ENCODE measurements at places on chromosomes 5 and 9. TPM values are rescaled to one million over a fixed set of nuclear protein-coding genes. Genes with fewer than 3 reads are reported as not detected.
A peak's percentile ranks its signal among the peaks of the same experiment; 100 is the strongest.

DNA sequence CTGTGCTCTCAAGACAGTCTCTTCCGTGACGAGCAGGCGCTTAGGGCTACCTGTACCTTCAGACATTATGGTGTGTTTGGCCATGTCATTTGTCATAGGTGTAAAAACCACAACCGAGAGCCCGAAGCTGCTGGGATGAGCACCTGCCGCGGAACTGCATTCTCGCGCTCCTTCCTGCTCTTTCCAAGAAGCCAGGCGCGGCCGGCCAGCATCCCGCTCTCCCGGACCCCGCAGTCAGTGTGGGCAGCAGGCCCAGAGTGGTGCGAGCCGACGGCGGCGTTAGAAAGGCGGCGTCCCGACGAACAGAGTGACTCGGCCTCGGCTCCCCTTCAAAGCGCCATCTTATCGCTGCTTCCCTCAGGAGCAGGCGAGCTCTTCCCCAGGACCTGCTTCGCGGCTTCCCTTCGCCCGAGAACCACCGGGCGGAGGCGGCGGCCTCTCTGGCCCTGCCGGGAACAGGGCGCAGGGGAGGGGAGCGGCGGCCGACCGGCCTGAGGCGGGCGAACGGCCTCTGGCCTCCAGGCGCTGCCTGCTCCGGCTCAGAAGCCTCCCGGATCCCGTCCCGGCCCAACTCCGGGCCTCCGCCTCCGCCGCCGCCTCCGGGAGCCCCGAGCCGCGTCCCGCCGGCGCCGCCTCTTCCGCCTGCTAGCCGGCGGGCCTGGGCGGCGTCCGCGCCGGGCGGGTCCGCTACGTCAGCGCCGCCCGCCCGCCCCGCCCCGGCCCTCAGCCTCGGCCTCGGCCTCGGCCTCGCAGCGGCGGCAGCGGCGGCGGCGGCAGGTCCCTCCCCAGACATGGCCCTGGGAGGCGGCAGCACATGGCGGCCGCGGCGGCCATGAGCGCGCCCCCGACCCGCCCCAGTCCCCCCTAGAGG lies at the start of gene FAM120A:
TSS of gene FAM120A (plus strand) at position 741 of the 871 bp plus-strand sequence. CDS start 231 bp downstream, outside the sequence.
- peak; percentile 89 for ATAC-seq

- no peak for ATAC-seq
Measured at GRCh38 chr5:39775086-39775796, 350.5 kb upstream of the DAB2 start.

- ATAC-seq: no peak
Measured at GRCh38 chr5:117889596-117889995, 1098.8 kb downstream of the DTWD2 start.

- no peak for ATAC-seq
Measured at GRCh38 chr9:86287013-86287412, 4.7 kb upstream of the ISCA1 start.

Gene FAM153A
- total RNA-seq: 14.0 TPM

Measured in gastroesophageal sphincter (tissue), 4 donors.